ENCODE measurements at places on chromosomes 6 and 20. TPM values are rescaled to one million over a fixed set of nuclear protein-coding genes. Genes with fewer than 3 reads are reported as not detected.

SYNDIG1 gene
- total RNA-seq: 1.8 TPM

ADRM1 gene
- 86.6 TPM for total RNA-seq

MYBL2 gene
- total RNA-seq: 3.7 TPM

GSS gene
- 60.6 TPM for total RNA-seq

OR2H2 gene
- total RNA-seq: not detected
